ENCODE measurements at places on chromosomes 3 and 15.

DNA sequence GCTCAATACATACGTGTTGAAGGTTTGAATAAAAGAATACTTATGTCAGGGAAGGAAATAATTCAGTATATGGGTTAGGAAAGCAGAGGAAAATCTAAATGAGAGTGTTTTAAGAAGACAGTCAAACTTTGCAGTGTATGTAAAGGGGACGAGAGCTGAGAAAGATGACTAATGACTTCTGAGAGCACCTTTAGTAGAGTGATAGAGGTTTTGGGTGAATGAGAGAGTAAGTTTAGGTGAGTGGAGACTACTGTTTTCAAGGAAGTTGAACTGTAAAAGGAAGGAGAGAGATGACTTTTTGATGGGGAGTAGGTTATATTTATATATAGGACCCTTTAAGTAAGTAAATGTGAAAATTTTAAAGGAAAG, 9.4 kb downstream of the TBC1D23 start:
- no peak for DNase-seq

- DNase-seq = no peak
Observed at GRCh38 chr3:171389491-171389890, 70.7 kb downstream of the TNIK start.

DNA sequence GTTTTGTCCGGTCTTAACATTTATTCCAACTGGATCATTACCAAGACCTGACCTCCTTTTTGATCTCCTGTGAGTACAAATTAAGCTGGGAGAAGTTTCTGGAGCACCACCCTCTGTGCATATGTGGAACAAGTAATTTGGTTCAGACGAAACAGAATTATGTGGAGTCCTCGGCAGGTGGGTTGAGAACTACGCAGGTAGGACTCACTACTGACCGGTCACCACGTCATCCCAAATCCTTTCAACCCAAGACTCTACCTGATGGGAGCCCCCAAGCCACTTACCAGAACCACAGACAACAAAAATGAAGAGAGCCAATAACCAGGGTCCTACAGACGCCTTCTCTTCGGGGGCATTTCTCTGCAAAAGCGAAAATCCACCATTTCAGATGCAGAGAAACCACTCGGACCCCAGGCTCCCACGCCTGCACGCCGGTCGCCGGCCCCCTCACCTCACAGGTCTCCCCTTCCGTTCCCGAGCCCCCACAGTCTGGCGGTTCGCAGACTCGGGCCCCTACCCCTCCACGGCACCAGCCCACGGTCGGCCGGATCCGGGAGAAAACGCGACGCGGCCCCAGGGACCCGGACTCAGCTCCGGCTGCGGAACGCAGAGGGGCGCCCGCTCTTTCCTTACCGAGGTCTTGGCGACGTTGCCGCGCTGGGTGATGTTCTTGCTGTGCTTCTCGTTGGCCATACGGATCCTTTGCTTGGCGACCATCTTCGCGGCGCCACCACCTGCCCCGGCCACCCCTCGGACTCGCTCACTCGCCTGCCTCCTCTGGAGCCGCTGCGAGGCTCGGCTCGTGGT, 674 bp downstream of the SERP1 start:
- peak; percentile 65 for DNase-seq

DNA sequence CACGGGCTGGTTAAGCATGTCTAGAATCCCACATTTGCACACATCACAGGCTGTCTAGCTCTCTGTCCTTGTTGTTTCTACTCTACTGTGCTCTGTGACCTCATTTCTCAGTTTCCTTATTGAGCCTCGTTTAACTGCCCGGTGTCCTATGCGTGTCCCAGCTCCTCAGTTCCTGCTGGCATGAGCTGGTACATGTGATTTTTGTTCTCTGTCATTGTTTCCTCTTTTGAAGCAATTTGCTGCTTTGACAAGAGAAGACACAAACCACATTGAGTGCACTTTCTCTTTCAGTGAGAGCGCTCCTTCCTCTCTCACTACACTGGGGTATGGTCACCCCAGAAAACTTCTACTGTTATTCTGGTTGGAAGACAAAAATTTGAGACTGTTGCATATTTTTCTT, 563.5 kb downstream of the PDCD6IP start:
- no peak for DNase-seq

DNA sequence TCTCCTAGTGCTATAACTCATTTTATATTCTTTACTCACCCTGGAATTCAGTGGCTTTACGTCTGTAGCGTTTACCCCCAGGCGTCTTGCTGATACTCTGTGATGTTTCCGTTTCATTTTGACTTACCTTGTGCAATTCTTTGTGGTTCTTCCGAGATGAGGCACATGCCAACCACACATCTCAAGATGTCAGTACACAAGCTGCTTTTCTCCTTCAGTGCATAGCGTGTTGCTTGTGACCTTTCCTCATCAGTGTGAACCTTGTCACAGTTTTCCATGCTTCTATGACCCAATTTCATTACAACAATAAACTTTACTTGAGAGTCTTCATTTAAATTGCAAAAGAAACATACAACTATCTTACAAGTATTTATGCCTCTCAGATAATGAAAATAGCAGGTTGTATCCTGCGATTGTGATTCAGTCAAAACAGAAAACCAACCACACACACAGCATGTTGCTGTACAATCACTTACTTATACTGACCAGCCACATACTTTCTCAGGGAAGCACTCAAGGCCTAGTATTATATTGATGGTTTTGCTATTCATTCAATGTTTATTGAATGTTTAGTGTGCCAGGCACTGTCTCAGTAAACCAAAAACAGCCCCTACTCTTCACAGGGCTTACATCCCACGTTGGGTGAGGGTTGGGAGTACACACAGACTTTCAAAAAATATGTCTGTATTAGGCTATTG, 4.6 kb upstream of the TBL1XR1 start:
- DNase-seq = no peak

GRCh38 chr3:48552111-48552951, 4.3 kb downstream of the PFKFB4 start:
- no peak for DNase-seq

- DNase-seq = no peak
Observed at GRCh38 chr3:65979731-65980130, 59.0 kb downstream of the MAGI1 start.

- no peak for DNase-seq
Observed at GRCh38 chr3:31027914-31028313, 133.5 kb upstream of the GADL1 start.

- no peak for DNase-seq
Observed at GRCh38 chr15:39587096-39587721, 6.3 kb downstream of the THBS1 start.

- no peak for DNase-seq
Observed at GRCh38 chr3:87198774-87199173, 28.3 kb upstream of the CHMP2B start.

DNA sequence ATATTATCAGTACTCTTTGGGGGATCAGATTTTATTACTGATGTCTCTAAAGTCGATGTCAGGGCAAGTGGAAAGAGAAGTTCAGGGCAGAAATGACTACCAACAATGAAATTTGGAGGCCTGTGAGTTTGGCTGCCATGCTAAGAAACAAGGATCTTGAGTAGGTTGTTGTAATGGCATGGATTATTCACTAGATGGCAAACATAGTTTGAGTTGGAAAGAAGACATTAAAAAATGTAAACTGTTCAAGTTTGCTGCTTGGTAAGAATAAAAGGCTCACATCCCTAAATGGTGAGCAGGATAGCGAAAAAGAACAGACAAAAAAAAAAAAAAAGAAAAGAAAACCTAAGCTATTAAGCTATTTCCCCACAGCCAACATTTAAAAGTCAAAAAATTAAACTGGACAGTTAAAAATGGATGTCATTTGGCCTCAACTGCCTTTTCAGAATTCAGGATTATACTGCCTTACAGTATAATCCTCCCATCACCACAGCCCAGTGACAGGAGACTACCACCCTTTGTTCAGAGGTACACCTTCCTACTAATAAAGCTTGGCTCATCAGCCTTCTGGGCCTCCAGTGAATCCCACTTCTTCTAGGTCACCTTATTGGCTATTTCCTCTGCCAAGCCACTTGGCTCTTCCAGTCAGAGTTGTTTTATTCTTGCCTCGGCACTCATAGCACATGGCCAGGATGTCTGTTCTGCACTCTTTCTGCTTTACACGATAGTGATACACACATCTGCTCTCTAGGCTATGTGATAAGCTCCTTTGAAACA, 163.7 kb downstream of the PLD1 start:
- DNase-seq = peak; percentile 49

DNA sequence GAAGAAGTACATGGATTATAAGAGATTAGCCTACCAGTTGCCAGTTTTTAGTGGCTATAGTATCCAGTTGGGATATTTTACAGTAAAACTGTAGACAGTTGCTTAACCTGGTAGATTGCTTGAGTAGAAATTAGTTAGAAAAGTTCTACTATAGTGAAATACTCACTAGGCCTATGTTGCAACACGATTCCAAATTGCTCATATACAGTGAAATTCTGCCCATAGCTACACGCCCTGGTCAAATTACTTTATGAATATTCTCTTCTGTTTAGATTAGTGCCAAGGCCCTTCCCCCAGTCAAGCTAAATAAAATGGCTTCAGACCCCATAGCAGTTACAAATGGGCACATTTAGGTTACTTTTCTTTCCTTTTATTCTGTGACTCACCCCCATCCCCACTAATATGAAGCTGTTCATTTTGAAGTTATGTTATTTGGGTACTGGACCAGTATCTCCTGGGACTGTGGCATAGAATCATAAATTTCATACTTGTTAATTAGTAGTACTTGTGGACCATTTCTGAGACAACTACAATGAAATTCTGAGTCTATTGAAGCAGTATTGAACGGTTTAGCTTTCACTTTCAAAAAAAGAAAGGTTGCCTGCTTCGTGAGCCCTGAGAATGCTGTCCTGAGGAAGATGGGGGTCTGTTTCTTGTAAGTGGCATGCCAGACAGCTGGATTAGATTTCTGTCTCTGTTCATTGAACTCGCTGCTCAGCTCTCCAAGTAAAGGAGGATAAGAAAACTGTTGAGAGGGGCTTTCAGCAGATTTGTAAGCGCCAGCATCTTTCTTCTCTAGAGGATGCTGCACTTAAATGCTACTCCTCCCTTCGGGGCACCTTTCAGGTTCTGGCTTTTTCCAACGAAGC, 65.8 kb upstream of the CFAP20DC start:
- no peak for DNase-seq

DNA sequence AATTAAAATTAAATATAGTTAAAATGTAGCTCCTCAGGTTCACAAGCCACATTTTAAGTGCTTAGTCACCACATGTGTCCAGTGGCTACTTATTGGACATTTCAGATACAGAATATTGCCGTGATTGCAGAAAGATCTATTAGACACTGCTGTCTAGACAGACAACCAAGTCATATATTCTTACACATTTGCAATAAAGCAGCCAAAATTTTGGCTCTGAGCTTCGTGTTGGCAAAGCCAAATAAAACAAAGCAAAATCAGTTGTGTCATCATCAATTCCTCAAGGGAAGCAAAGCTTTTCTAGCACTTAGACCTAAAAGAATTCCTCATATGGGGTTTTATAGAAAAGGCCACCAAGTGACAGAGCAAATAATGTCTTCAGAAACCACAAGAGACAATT, 193.1 kb upstream of the LPP start:
- no peak for DNase-seq

GRCh38 chr3:171892457-171892856, 49.3 kb downstream of the TMEM212 start:
- no peak for DNase-seq

- no peak for DNase-seq
Observed at GRCh38 chr3:101900736-101901135, 51.4 kb downstream of the NFKBIZ start.

DNA sequence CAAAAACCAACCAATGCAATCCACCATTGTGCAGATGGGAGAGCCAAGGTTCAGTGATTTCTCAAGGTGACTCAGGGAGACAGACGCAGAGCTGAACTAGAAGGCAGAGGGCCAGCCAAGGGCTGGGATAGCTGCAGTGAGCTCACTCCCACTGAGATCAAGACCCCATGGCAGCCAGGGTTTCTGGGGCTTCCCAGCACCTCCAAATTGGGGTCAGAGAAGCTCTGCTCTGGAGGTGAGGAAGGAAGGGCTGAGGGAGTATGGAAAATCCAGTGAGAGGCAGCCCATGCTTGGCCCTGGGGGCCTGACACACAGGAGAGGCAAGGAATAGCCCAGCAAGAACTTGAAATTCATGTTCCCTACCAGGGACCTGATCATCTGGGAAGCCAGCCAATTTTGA, 61.0 kb downstream of the ISG20 start:
- DNase-seq = no peak

DNA sequence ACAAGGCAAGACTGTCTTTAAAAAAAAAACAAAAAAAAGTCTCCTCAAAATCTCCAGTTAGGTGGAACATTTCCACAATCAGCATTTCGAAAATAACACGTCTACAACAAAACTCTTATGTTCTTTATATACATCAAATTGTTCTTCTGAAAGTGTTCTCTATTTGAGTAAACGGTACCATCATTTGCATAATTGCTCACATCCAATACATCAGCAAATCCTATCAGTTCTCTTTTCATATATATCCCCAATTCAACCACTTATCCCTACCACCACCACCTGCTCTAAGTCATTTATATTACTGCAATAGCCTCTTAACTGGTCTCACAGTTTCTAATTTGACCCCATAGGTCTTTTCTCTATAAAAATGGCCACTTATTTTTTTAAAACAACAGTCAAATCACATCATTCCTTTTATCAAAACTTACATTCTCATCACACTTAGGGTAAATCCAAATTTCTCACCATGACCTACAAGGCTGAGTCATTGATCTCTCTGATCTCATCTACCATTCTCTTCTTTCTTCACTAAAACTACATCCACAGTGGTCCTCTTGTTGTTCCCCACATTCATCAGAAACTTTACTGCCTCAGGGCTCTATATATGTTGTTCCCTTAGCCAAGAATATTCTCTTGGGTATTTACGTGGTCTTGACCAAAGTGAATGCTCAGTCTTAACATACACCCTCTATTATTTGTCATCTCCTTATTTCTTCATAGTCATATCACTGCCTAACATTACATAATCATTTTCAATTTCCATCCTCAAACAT, 237.0 kb downstream of the SCAPER start:
- DNase-seq = no peak

GRCh38 chr3:113084777-113085176, 94.0 kb downstream of the GTPBP8 start:
- no peak for DNase-seq

DNA sequence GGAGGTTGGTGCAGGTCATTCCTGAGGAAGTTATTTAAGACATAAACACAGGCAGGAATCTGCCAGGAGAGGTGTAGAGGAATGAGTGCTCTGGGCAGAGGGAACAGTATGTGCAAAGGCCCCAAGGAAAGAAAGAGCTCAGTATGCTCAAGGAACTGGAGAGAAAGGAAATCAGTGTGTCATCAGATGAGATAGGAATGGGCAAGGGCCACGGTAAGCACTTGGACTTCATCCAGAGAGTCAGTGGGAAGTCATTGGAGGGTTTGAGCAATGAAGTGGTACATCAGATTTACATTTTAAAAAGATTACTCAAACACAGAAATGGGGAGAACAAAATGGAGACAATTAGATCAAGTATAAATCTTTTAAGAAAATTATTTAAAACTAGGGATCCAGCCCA, 272.2 kb downstream of the ADAMTSL3 start:
- DNase-seq = no peak

DNA sequence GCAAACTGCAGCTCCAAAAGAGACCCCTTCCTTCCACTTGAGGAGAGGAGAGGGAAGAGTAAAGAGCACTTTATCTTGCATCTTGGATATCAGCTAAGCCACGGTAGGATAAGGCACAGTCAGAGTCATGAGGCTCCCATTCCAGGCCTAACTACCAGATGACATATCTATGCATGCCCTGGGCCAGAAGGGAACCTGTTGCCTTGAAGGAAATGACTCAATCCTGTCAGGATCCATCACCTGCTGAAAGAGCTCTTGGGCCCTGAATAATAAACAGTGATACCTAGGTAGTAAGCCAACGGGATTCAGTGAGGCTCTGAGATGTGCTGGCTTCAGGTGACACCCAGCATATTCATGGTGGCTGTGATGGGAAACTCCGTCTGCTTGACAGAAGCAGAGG, 118.5 kb upstream of the EPHA3 start:
- DNase-seq = no peak

All from NCI-H2081 (cell line).